ENCODE measurements at places on chromosomes 4 and X.

GRCh38 chrX:72478853-72479252 lies 93.8 kb downstream of the HDAC8 start:
- no peak for DNase-seq

DNA sequence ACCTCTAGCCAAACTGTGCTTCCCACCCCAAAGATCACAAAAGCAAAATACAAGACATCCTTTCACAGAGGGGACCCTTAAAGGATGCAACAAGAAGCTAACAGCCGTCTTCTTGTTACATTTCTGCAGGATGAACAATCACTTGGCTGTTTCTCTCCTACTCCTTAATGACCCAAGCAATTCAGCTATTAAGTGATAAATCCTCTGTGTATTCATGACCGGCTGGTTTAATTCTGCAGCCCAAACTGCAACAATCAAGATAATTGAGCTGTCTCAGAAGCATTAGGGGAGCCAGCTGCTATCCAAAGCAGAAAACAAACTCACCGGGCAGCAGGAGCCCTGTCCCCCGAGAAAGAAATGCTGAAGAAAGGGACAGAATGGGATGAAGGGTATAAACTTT lies 85.9 kb upstream of the ACSL4 start:
- no peak for DNase-seq

- no peak for DNase-seq
Measured at GRCh38 chr4:152340818-152341217, 195.1 kb downstream of the FBXW7 start.

DNA sequence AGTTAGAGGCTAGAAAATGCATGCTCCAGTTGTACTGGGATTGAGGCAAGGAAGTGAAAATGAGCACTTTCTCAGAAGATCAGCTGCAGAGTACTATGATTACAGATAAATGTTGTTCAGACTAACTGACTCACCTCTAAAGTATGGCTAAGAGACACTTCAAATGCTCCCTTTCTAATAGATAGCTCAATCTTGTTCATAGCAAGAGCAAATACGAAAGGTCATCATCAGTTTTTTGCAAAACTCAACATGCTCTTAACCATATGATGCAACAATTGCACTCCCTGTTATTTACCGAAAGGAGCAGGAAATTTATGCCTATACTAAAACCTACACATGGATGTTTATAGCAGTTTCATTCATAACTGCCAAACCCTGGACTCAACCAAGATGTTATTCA lies 838.4 kb upstream of the INTU start:
- DNase-seq, result no peak

GRCh38 chr4:187270154-187270553 lies 546.5 kb upstream of the FAT1 start:
- no peak for DNase-seq

- DNase-seq, result no peak
Measured at GRCh38 chr4:36446275-36446674, 164.9 kb downstream of the DTHD1 start.
